ENCODE measurements at places on chromosomes 2 and 18.

DNA sequence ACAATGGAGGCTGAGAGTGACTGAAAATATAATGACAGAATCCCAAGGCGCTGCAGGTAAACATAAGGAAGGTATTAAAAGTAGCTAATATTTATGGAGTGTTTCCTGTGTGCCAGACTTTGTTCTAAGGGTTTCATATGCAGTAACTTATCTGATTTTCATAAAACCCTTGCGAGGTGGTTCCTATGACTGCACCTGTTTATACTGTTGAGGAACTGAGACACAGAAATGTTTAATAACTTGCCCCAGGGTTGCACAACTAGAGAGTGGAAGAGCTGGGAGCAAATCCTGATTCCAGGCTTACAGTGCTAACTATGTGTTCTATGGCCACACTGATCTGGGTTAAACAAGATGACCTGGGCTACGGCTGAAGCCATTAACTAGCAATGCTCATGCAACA is 2.4 kb downstream of the SP110 start:
- DNase-seq: no peak

- DNase-seq: no peak
Measured at GRCh38 chr2:54669677-54670484, 53.6 kb upstream of the EML6 start.

DNA sequence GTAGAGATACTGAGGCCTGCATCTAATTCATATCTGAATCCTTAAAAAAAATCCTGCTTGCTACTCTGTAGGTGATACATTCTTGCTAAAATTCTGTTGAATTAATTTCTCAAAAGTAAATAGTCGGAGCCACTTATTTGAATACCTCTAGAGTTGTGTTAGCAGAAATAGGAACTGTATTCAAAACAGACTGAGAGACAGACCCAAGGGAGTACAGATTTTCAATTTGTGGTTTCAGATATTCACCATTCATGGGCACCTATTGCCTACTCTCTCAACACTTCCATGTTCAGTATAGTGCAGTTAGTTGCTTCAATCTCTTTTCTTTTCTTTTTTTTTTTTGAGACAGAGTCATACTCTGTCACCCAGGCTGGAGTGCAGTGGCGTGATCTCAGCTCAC is 46.6 kb upstream of the CTLA4 start:
- no peak for DNase-seq

- DNase-seq: no peak
Measured at GRCh38 chr2:176163672-176164056, 6.6 kb downstream of the HOXD3 start.

- DNase-seq: no peak
Measured at GRCh38 chr2:21263622-21264021, 139.9 kb downstream of the TDRD15 start.

GRCh38 chr18:1026930-1027329 is 122.3 kb downstream of the ADCYAP1 start:
- no peak for DNase-seq

GRCh38 chr2:28366496-28367282 is 26.0 kb upstream of the FOSL2 start:
- peak; percentile 64 for DNase-seq

DNA sequence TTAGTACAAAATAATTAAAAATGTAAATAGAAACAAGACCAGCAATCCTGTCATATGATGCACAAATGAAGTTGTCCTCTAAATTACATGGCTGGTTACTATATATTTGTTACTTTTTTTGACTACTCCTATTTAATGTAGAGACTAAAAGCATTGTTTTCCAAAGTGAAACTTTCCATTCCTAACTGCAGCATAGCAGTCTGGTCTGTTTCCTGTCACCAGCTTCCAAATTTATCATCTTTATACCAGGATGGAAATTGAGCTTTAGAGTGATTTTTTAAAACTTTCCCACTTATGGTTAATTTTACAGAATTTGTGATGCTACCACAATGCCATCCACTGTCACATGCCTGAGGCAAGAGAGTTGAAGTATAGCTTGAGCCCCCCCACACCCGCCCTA is 33.5 kb upstream of the RAB27B start:
- no peak for DNase-seq

DNA sequence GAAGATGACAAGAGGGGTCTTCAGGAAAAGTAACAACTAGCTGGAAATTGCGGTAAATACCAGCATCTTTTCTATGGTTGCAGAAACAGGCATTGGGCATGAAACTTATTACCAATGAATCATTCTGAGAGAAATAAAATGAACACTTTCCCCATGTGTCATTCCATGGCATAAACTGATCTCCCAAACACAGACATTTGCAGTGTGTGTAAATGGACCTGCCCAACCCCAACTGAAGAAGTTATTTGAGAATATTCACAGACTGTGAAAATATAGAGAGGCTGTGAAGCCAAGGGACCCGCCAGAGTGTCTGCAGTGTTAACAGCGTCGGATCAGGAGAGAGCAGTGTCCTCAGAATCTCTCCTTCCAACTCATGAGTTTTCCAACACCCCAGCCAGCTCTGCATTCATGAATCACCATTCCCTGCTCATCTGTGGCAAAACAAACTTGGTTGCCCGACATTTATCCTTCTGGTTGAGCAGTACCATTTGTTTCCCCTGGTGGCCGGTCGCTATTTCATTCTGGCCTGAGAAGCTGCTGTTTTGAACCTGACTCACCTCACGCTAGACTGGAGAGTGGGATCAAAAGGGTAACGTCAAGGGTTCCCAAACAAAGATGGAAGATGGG is 238.4 kb downstream of the PID1 start:
- DNase-seq: no peak

GRCh38 chr2:10352361-10352760 is 49.7 kb downstream of the HPCAL1 start:
- no peak for DNase-seq

- DNase-seq: no peak
Measured at GRCh38 chr2:57602733-57603132, 443.9 kb upstream of the VRK2 start.

- DNase-seq: no peak
Measured at GRCh38 chr2:107548216-107548615, 278.5 kb upstream of the RGPD4 start.

DNA sequence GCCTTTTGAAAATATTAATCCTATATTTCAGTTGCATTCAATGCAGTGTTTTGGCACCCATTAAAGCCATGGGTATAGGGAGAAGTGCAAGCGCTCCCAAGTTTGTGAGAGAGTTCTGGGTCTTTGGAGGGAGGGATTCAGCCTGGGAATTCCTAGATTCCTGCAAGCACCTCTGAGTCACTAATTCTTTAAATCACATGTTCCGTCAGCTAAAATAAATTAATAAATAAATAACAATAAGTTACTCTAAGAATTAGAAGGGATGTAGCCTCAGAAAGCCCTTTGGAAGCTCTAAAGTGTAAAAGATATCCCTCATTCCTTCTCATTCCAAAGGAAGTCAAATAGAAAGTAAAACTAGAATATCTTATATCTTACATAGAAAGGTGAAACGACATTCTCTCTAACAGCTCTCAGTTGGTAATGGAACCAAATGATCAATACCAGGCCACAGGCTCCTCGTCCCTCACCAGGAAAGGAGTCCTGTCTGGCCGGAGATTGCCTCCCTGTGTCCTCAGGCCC is 222.4 kb upstream of the RBBP8 start:
- DNase-seq: no peak

GRCh38 chr2:145277922-145278321 is 758.0 kb upstream of the ZEB2 start:
- no peak for DNase-seq

DNA sequence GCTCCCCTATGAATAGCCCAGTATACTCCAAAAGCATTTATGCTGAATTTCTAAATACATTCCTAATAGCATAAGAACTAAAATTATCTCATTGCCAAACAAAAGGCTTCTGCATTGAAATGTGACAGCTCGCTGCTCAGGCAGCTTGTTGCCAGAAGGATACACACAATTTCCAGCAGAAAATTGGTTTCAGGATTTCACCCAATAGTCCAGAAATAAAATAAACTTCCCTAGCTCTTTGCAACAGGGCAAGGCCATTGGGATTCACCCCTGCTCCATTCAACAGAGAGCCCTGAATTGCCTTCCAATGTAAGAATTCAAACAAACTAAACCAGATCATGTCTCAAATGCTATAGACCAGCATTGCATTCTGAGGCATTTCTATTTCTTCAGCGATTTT is 70.7 kb downstream of the RBM43 start:
- no peak for DNase-seq

GRCh38 chr2:161956738-161957137 is 117.3 kb downstream of the DPP4 start:
- DNase-seq: no peak

DNA sequence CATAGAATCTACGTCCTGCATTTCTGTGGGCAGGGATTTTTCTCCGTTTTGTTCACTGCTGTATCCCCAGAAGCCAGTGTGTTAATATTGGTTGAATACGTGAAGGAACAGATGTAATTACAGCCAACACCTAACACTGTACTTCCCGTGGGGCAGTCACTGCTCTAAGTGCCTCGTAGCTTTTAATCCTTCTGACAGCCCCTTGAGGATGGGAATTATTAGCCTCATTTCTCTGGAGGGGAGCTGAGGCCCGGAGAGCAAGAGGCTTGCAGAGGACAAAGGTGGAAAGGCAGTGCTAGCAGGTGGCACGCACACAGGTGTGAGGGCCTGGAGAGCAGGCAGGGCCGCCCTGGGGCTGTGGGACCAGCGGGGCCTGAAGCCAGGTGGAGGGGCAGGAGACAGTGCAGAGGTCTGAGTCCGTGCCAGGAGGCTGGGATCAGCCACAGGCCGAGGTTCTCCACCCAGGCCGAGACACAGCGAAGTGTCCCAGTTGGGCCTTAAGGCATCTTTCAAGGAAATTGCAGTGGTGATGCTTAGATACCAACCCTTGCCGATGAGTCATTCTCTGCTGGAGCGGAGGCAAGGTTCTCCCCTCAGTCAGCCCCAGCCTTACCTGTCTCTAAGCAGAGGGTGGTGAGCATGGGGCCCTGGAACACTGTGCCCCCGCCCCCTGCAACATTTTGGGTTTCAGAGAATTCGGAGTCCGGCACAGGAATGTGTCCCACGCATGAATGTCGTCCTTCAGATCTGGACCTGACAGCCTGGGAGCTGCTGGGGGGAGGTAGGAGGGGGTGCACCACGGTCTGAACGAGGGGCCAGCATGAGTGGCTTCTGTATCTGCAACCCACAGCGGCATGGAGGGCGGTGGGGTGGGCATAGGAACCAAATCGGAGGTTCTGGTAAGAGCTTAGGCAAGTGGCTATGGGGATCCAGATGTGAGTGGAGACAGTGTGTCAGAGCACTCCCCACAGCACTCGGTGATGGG is 122.6 kb downstream of the GBX2 start:
- no peak for DNase-seq

DNA sequence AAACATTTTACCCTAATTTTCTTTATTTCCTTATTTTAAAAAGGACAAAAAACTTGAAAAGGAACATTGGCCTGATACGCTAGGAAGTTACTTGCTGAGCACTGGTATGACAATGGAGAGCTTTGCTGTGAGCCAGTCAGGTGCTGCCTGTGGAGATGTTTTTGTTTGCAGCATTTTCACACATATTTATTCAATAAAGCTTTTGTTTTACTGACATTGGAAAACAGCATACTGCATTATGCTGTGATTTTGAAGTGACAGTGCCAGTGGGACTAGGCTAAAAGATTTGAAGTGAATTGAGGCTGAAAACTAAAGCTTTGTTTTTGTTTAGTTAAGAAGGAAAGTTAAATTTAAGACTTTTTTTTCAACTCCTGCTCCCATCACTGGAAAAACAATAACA is 470.7 kb upstream of the ZEB2 start:
- no peak for DNase-seq

GRCh38 chr2:97657986-97658690 is 5.7 kb downstream of the ACTR1B start:
- no peak for DNase-seq

- no peak for DNase-seq
Measured at GRCh38 chr18:42412896-42413295, 457.9 kb downstream of the PIK3C3 start.

- no peak for DNase-seq
Measured at GRCh38 chr2:98734162-98734561, 3.2 kb upstream of the MGAT4A start.

DNA sequence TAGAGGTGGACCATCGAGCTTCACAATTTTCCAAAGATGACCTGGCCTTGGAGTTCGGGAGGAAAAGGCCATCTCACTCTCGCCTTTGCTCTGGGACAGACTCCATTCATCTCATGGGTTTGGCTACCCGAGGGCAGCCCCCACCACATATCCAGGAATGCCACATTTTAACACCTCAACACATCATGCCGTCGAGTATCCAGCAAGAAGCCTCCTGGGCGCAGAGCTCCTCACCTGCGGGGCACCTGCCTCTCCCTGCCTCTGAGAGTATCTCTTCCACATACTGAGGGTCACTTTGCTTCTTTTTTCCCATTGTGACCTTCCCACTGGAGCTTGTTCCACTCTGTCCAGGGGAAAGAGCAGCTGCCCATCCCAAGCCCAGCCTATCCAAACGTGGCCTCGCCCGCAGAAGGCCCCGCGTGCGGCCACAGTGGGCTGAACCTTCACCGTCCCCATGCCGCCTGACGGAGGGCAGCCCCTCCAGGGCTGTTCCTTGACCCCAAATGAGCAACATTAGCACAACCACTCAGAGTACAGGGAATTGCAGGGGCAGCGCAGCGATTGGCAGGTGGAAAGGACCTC is 5.5 kb upstream of the LIMS2 start:
- DNase-seq: no peak

- no peak for DNase-seq
Measured at GRCh38 chr2:16189029-16189835, 248.9 kb downstream of the MYCN start.

GRCh38 chr18:31943878-31944816 is 1.2 kb upstream of the TRAPPC8 start:
- DNase-seq: no peak

DNA sequence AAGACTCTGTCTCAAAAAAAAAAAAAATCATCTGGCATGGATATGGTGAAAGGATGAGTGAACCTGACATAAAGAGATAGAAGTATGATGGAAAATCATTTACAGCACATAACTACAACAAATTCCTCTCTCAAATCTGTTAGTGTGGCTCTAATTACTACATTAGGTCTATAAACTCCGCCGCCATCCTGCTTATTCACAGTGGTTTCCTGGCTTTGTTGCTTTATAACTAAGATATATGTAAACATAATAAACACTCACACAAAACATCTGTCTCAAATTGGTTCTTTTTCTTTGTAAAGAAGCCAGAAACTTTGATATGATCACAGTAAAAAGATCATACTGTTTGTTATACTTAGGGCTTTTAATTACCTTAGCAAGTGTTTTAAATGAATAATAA is 412.6 kb upstream of the FAM98A start:
- DNase-seq: no peak

DNA sequence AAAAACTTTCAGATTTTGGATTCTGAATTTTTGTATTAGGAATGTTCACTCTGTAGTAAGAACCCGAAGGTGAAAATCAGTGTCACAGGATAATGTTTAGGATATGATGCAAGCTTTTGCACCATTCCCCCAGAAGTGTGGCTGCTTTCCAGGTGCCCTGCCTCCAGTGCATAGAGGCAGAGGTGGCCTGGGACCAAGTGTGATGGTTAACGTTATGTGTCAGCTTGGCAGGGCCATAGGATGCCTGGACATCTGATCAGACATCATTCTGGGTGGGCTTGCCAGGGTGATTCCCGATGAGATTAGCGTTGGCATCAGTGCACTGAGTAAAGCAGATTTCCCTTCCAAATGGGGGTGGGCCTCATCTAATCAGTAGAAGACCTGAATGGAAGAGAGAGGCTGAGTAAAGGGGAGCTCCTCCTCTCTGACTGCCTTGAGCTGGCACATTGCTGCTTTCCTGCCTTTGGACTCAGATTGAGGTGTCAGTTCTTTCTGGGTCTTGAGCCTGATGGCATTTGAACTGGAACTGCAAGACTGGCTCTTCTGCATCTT is 177.4 kb upstream of the HS6ST1 start:
- DNase-seq: no peak

GRCh38 chr18:49842656-49843055 is 29.3 kb upstream of the ACAA2 start:
- DNase-seq: no peak

Measured in activated CD4-positive, alpha-beta T cell treated with anti-CD3 and anti-CD28 coated beads for 36 hours (primary cell).